ENCODE measurements at places on chromosomes 12 and 14. TPM values are rescaled to one million over a fixed set of nuclear protein-coding genes. Genes with fewer than 3 reads are reported as not detected.

- H3K36me3 ChIP-seq, result no peaks in the 10 kb centered on the region
- H3K27me3 ChIP-seq, result no peaks in the 10 kb centered on the region
- DNase-seq, result no peak
- H3K4me3 ChIP-seq, result no peak overlapping the region
These were observed 44.5 kb downstream of the MAP1LC3B2 start for GRCh38 chr12:116603546-116604177.

Gene GLI1
- not detected for total RNA-seq

DNA sequence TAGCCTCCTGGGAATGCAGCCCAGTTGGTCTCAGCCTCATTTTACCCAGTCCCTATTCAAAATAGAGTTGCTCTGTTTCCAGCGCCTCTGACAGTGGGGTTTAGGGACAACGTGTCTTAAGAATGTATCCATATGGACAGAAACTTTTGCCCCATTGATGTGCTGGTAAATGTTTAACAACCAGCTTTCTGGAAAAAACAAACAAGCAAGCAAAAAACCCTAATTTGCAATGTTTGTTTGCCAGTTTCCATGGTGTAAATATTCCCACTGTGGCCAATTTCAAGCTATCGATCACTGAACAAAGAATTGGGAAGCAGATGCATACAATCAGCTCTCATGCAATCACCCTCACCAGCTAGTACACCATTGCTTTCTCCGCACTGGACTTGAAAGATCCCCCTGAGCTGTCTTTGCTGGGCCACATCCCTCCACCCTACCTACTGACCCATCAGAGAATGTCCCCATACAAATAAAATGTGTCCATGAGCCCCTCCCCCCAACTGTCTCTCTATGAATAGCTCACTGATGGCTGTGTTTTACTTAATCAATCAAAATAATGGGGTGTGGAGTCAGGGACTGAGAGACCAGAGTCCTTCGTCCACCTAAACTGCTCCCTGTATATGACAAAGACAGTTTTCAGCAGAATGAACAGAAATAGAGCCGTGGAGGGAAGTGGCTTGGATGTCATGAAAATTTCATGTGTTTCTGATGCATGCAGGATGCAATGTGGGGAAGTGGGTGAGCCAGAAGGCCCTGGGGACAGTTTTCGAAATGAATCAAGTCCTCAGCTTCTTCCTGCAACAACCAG is 40.8 kb downstream of the CCDC60 start:
- no peak overlapping the region for H3K27ac ChIP-seq
- H3K4me3 ChIP-seq, result no peak overlapping the region
- DNase-seq, result no peak

- no peaks in the 10 kb centered on the region for H3K36me3 ChIP-seq
- H3K4me3 ChIP-seq, result no peak overlapping the region
- no peaks in the 10 kb centered on the region for H3K4me1 ChIP-seq
- H3K27ac ChIP-seq, result no peak overlapping the region
- H3K27me3 ChIP-seq, result no peaks in the 10 kb centered on the region
- no peak for DNase-seq
These were observed 153.2 kb upstream of the ALG10B start for GRCh38 chr12:38163442-38163801.

- no peak overlapping the region for H3K4me3 ChIP-seq
- DNase-seq, result no peak
- H3K4me1 ChIP-seq, result peaks cover 8% of the 10 kb centered on the region
- H3K27ac ChIP-seq, result no peak overlapping the region
These were observed 377.6 kb upstream of the ATP2B1 start for GRCh38 chr12:90086281-90086680.

Gene RNASE1
- not detected for total RNA-seq

Gene RIN3
- 16.0 TPM for total RNA-seq

DNA sequence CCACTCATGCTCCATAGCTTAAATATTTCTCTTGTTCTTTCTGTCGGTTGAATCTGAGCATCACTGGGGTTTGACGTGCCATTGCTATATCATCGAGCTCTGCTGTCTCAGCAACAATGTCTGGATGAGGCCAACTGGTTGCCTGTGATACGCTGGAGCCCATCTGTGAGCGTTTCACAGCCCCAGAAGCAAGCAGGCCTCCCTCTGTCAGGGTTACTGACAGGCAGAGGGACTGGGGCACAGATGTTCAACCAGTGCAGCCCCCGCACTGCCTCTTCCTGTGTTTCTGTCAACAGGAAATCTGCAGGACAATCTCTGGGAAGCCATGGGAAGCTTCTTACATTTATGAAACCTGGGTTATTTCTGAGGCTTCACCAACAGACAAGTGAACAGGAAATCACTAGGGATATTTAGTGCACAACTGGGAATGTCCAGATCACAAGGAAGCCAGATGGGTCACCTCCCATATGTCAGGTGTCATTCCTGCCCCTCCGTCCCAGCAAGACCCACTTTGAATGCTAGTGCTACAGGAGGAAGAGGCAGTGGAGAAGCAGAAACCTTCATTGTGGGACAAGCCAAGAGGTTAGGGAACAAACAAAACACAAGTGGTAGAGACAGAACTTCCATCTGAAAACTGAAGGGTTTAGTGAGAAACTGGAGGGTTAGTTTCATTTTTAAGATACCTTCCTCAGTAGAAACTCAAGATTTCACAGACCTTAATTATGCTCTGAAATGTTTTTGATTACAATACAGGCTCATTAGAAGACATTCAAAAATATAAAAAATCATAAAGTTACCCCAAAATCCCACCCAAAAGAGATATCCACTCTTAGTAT is 24.1 kb downstream of the DMAC2L start:
- H3K27me3 ChIP-seq, result no peaks in the 10 kb centered on the region
- H3K4me3 ChIP-seq, result no peak overlapping the region
- H3K27ac ChIP-seq, result peak overlapping the region; percentile 22
- DNase-seq, result peak; percentile 26
- H3K36me3 ChIP-seq, result peaks cover 2% of the 10 kb centered on the region

- no peak overlapping the region for H3K4me3 ChIP-seq
- no peaks in the 10 kb centered on the region for H3K27me3 ChIP-seq
- no peaks in the 10 kb centered on the region for H3K36me3 ChIP-seq
- no peak overlapping the region for H3K27ac ChIP-seq
- H3K4me1 ChIP-seq, result no peaks in the 10 kb centered on the region
- no peak for DNase-seq
These were observed 390.1 kb downstream of the KCNH5 start for GRCh38 chr14:62655166-62655565.

Gene SLC22A17
- 4.8 TPM for total RNA-seq

GRCh38 chr14:49953196-49953595 is 60.3 kb downstream of the ARF6 start:
- H3K36me3 ChIP-seq, result no peaks in the 10 kb centered on the region
- no peak overlapping the region for H3K4me3 ChIP-seq
- no peak overlapping the region for H3K27ac ChIP-seq
- no peak for DNase-seq

DNA sequence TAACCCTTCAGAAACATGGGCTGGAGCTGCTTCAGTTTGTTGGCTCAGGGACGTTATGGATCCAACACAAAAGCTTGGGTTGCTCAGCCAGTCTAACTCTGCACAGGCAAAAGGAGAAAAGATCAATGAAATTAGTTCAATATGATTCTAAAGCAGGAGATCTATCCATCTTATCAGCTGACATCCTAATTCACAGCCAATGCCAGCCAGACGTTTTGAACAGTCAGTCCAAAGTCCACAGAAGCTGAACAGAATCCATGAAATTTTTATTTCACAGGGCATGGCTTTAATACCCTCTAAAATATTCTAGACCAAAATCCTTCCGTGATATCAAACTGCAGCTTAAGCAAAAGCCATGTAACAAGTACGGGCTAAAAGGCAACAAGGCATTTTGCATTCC is 13.7 kb downstream of the NRDE2 start:
- H3K27ac ChIP-seq, result no peak overlapping the region
- no peak overlapping the region for H3K4me3 ChIP-seq
- H3K4me1 ChIP-seq, result peaks cover 28% of the 10 kb centered on the region

- H3K4me3 ChIP-seq, result no peak overlapping the region
- H3K36me3 ChIP-seq, result no peaks in the 10 kb centered on the region
- peaks cover 2% of the 10 kb centered on the region for H3K27me3 ChIP-seq
- H3K4me1 ChIP-seq, result peaks cover 45% of the 10 kb centered on the region
These were observed 1.9 kb downstream of the REM2 start for GRCh38 chr14:22884738-22885523.

Gene NELL2
- 72.2 TPM for total RNA-seq

Gene KSR2
- total RNA-seq, result 0.05 TPM

DNA sequence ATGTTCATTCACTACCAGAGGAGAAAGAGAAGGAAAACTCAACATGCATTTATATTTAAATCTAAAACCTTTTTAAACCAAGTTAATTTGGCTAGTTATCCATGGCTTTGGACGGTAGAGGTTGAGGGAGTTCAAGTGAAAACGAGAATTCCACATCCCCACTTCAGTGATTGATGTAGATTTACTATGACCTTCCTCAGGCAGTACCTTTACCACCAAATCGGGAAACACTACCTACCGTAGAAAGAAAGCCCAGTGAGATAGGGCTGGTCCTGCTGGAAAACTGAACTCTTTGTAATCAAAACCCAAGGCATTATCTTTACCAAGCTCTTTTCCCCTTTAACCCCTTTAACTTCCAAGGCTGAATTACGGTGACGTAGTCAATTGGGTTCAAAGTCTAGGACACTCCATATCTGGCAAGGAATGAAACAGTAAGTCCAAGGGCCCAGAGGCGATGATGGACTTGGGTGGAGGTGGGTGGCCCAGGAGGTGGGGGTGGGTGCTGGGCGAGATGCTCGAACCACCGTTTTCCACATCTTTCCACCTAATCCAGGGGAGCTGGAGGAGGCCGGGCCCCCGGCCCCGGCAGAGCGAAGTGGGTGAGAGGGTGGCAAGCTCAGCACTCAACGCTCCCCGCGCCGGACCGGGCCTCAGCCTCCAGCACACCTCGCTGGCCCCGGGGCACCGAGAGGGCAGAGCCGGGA is 618 bp downstream of the SEC23A start:
- peak overlapping the region; percentile 87 for H3K4me3 ChIP-seq
- peaks cover 8% of the 10 kb centered on the region for H3K36me3 ChIP-seq
- H3K27ac ChIP-seq, result peak overlapping the region; percentile 84
- H3K27me3 ChIP-seq, result no peaks in the 10 kb centered on the region
- H3K4me1 ChIP-seq, result peaks cover 46% of the 10 kb centered on the region

Gene C14orf180
- not detected for total RNA-seq

DNA sequence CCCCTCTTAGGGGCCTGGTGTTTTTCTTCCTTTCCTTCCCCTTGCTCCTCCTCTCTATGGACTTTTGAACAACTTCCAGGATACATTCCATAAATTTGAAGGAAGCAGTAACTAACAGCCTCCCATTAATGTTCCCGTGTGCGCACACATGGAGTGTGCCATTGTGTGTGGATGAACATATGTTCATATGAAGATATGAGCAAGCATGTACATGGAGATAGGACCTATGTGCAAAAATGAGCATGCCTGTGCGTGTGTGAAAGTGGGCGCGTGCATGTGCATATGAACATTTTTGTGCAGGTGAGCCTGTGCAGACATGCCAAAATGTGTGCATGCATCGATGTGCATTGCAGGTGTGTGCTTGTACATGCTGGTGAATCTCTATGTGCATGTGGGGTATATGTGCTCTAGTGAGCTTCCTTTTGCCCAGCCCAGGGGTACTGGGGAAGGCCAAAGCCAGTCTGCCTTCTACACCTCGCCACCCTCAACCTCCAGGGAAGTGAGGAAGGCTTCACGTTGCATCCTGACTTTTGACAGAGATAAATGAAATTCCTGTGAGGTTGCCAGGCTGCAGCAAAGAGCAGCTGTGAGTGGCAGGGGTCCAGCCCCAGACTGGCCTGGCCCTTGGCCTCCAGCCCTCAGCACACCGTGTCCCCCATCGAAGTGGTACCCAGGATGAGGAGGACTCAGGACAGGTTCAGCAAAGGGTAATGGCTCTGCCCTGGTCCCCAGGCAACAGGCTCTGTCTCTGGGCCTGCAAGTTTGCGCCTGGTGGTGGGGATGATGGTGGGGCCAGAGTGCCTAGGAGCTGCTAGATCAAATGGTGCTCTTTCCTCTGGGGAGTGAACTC is 21.1 kb upstream of the PGF start:
- DNase-seq, result no peak
- H3K4me1 ChIP-seq, result peaks cover 1% of the 10 kb centered on the region
- H3K4me3 ChIP-seq, result no peak overlapping the region
- H3K27ac ChIP-seq, result no peak overlapping the region

Gene KIAA0586
- 40.4 TPM for total RNA-seq

Gene SLC38A4
- total RNA-seq, result not detected

DNA sequence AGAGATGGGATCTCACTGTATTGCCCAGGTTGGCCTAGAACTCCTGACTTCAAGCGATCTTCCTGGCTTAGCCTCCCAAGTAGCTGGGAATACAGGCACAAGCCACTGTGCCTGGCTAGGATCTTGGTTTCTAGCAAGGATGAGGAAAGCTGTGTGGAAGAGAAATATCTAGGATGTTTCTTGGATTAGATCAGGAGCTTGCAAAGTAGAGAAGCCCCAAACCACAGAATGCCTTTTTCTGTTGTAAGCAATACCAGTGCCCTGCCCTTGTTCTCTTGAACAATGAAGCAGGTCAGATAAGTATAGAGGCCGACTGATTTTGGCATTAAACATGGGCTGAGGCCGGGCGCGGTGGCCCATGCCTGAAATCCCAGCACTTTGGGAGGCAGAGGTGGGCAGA is 44.3 kb upstream of the STRN3 start:
- H3K4me1 ChIP-seq, result no peaks in the 10 kb centered on the region
- DNase-seq, result no peak
- H3K27ac ChIP-seq, result no peak overlapping the region
- peaks cover 11% of the 10 kb centered on the region for H3K36me3 ChIP-seq
- no peaks in the 10 kb centered on the region for H3K27me3 ChIP-seq

Gene RDH16
- 0.69 TPM for total RNA-seq

- no peaks in the 10 kb centered on the region for H3K36me3 ChIP-seq
- peaks cover 20% of the 10 kb centered on the region for H3K27me3 ChIP-seq
- no peak for DNase-seq
- no peaks in the 10 kb centered on the region for H3K4me1 ChIP-seq
- no peak overlapping the region for H3K27ac ChIP-seq
- no peak overlapping the region for H3K4me3 ChIP-seq
These were observed 7.5 kb downstream of the PRICKLE1 start for GRCh38 chr12:42582050-42582449.

GRCh38 chr12:46208370-46208769 is 60.5 kb downstream of the SLC38A1 start:
- peaks cover 68% of the 10 kb centered on the region for H3K4me1 ChIP-seq
- H3K27ac ChIP-seq, result peak overlapping the region; percentile 44

Gene LAG3
- total RNA-seq, result 22.8 TPM

DNA sequence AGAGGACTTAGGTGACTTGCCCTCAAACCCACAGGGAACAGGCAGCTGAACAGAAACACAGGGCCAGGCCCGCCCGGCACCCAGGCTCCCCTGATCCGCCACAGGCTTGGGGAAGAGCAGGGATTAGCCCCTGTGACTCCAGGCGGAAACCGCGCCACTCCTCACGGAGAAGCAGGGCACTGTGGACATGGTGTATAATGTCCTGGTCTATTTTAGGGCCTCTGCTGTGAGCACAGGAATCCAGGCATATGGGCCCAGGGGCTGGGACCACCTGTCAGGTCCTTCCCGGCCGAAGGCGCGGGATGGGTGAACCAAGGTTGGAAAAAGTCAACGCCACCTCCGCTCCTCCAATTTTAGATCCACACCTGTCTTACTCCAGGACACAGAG is 34.6 kb upstream of the MEG3 start:
- H3K27ac ChIP-seq, result no peak overlapping the region
- no peaks in the 10 kb centered on the region for H3K4me1 ChIP-seq
- no peak overlapping the region for H3K4me3 ChIP-seq
- no peaks in the 10 kb centered on the region for H3K36me3 ChIP-seq

Measured in activated naive CD4-positive, alpha-beta T cell treated with anti-CD3 and anti-CD28 coated beads for 36 hours (primary cell).